ENCODE measurements at places on chromosomes 16 and 17.

DNA sequence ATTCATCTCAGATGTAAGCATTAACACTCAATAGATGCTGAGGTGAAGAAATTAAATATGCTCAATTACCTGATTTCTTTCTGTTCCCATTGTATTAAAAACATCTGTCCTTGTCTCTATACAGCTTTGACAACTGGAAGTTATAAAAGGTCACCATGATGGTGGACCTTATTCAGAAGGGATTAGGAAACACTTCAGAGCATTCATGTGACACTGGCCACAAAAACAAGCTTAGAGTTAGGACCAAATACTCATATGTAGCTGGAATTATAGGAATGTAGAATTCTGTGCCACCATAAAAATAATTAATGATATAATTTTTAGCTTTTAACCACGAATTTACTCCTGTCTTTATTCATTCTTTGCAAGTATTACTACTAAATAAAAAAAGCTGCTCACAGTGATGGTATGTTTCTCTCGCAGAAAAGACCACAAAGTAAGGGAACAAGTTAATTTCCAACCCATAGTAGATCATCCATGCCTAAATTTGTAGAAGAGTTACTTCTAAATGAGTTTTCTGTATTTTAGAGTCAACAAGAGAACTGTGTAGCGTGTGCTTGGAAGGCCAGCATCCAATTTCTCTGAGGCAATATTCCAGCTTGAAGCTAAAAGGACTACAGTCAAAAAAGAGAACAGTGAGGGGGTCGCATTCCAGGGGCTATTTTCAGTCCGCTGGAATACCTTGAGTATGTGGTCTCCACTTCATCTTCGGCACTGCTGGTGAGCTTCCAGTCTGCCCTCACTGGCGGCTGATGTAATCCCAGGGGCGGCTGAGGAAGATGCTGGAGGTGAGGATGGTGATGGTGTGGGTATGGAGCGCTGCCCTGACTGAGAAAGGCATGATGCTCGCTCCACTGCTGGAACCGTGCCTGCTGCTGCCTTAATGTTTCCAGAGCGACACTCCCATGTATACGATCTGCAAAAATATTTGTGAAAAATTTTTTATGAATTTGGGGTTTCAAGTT is 63.7 kb downstream of the CACNG1 start:
- DNase-seq, result no peak

GRCh38 chr17:57881783-57882351 is 32.0 kb upstream of the MRPS23 start:
- DNase-seq, result no peak

DNA sequence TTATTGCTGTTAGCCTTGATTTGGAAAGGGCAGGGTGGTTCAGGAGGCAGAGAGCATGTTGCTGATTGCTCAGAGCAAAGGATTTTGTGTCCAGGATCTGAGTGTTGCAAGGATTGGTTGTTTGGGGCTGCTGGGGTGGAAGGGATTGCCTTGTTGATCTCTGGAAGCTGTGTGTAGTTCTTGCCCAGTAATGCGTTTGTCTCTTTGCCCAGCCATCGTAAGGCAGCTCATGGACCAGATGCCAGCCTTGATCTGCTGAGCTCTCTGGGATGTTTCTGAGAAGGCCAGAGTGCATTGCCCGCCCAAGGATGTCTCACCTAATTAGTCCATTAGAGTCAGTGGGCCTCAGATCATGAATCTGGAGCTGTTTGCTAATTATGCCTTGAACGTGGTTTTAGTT is 33.6 kb downstream of the NKD1 start:
- no peak for DNase-seq

DNA sequence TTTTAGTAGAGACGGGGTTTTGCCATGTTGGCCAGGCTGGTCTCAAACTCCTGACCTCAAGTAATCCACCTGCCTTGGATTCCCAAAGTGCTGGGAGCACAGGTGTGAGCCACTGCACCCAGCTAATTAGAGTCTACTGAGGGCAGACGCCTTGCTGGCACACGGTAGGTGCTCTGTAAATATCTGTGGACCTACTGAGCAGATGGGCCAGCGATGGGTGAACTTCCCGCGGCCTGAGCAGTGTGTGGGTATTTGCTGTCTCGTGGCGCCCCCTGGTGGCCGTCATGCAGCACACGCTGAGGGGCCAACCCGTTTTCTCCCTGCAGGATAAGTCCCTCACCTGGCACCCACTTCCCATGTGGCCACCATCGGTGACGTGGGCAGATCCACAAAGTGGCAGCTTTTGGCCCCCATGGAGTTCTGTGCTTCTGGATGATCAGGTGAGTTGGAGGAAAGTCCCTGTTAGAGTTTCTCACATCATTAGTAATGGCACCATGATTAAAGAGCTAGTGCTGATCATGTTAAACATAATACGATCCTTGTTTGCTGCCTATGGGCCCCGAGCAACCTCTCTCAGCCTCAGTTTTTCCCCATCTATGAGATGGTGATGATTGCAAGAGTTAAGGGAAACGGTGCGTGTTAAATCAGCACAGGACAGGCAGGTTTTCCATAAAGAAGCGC is 40.7 kb downstream of the ZDHHC7 start:
- peak; percentile 70 for DNase-seq

DNA sequence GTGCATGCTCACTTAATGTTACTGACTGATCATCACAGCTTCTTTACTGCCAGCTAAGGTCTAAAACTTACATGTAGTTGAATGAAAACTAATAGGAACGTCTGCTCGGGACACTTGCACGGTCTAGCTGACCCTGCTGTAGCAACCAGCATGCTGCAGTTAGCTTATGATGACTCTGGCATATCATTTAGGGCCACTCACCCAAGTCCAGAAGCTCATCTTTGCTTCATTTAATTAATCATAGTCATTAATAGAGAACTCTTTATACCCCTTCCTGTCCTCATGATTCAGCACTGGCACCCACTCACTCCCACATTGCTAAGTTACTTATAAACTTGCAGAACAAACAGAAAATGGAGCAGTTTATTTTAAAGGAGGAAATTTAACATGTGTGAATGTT is 136.3 kb downstream of the NLK start:
- DNase-seq, result no peak

- no peak for DNase-seq
These were observed 323.8 kb upstream of the TNRC6C start for GRCh38 chr17:77634710-77635109.

DNA sequence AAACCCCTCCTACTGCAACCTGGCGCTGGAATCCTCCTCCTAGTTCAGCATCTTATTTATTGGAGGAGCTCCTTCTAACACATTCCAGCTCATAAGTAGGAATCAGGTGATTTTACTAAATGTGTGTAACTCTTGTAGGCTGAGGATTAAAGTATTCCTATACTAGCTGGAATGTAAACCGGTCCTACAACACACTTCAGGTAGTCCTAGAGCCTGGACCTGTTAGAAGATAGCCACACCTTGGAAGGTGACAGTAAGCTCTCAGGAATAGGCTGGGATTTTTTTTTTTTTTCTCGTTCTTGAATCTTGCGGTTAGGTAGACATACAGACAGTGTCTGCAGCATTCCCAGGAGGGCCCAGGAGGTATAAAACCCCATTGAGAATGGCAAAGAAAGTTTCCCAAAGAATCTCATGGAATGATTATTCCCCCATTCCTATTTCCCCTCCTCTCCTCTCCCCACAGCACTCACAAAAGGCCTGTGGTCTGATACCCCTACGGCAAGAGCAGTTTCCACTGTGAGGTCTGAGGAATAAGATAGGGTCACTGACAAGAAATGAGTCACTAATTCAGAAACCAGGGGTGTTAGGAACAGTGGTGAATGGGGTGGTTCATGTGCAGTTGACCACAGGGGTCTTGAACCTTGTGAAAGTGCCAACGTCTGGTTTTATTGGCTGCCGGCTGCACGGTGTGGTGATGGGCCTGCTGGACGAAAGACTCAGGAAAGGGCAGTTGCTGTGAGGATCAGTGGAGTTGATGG is 267.1 kb downstream of the UTP18 start:
- DNase-seq, result no peak

DNA sequence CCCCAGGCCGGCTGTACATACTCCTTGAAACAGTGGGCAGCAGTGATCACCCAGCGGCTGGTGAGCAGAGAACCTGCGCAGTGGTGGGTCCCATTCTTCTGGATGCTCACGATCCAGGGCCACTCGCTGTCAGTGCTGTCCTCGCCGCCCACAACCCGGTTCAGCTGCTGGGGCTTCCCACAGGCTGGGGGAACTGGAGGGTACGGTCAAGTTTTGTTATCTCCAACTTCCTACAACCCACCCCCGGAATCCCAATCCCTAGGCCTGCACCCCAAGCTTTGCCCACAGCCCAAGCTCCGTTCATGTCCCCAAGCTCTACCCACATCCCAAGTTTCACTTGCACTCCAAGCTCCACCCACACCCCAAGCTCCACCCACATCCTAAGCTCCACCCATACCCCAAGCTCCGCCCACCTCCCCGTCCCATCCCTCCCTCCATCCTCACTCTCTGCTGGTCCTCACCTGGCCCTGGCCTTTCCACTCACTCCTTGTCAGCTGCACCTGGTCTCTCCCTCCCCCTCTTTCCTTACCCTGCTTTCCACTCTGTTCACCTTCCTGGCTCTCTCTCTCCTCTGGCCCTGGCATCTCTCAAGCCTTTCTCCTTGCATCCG is 1.8 kb downstream of the PRSS22 start:
- DNase-seq, result no peak

DNA sequence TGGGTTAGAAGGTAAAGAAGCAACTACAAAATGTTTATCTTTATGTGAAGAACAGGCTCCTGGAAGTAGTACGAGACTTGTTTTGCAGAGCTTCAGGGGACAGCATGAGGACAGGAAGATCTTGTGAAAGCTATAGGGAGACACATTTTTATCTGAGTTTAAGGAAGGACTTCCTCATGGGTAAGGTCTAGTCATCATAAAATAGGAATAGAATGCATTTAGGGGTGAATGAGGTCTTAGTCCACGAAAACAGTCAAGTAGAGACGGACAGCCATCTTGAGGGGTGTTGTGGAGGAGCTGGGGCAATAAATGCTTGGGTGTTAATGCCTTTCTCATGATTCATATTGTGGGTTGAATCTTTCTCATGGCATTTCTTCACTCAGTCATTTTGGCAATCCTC is 24.3 kb downstream of the KCNJ16 start:
- DNase-seq, result no peak

DNA sequence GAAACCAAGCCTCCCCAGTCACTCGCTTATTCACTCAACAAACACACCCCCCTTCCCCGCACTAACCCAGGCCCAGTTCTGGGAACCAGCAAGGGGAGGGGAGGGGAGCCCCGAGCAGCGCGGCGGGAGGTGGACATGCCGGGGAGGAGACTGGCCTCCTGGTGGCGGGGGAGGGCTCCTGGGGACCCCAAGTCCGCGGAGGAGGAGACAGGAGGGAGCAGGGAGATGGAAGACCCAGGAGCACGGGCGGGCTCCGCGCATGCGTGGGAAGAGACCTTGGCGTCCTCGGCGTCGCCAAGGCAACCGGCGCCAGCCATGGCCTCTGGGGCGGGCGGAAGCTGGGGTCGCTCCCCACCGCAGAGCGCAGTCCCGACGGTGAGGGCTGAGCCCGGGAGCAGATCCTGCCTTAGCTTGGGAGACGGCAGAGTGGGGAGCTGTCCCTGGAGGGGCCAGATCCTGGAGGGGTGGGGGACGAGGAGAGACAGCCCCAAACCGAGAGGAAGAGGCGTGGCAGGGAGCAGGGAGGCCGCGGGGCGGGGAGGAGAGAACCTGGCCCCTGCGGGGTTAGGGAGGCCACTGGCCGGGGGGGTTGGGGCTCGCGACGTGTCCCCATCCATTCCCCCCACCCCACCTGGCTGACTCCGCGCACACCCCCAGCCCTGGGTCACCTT is at the start of gene PRR29:
TSS of gene PRR29 (plus strand) at position 302 of the 671 bp plus-strand sequence. CDS start at position 316, 14 bp downstream.
- DNase-seq, result peak; percentile 93
